Mesothelial cell of epicardium (in vitro differentiated cells): ENCODE measurements at places on chromosomes 1 and 21. TPM values are rescaled to one million over a fixed set of nuclear protein-coding genes. Genes with fewer than 3 reads are reported as not detected.

Gene RNF186
- total RNA-seq: not detected in 3 replicates

Gene CHD1L
- total RNA-seq: 66.5 to 67.5 TPM (median 67.4 TPM) in 3 replicates

Gene DNM3
- total RNA-seq: 4.7 to 5.0 TPM (median 4.9 TPM) in 3 replicates

DNA sequence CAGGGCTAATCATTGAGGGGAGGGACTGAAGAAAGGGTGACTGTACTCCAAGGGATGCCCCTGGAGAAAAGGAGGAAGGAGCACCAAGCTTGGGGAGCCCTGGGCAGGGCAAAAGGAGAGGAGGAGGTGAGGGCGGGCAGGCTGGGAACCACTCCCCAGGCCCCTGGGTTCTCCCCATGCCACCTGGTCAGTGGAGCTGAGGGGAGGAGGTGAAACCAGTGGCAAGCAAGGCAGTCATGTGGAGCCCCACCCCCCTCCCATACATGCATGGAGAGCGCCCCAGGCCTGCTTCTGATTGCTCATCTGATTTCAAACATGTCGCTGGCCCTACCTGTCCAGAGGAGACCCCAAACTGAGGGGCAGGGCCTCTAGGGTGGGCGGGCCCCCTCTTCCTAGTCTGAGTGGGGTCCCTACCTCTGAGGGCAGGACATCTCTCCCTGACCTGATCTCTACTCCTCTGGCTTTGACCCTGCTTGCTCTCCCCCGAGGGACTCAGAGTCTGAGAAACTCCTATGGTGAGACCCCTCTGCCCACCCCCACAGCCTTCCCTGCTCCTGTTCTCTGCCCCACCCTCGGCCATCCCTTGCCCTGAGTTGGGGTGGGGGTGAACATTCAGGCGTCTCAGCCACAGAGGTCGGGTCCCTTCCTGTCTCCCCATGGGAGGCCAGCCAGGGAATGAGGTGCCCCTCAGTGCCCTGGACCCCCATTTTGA, 18.6 kb downstream of the INSRR start:
- no peak for DNase-seq
- H3K27me3 ChIP-seq: peaks cover 89% of the 10 kb centered on the region
- H3K4me3 ChIP-seq: no peak overlapping the region
- H3K27ac ChIP-seq: no peak overlapping the region
- H3K4me1 ChIP-seq: peaks cover 13% of the 10 kb centered on the region
- H3K36me3 ChIP-seq: no peaks in the 10 kb centered on the region

Gene KRTAP21-2
- total RNA-seq: not detected in 3 replicates

DNA sequence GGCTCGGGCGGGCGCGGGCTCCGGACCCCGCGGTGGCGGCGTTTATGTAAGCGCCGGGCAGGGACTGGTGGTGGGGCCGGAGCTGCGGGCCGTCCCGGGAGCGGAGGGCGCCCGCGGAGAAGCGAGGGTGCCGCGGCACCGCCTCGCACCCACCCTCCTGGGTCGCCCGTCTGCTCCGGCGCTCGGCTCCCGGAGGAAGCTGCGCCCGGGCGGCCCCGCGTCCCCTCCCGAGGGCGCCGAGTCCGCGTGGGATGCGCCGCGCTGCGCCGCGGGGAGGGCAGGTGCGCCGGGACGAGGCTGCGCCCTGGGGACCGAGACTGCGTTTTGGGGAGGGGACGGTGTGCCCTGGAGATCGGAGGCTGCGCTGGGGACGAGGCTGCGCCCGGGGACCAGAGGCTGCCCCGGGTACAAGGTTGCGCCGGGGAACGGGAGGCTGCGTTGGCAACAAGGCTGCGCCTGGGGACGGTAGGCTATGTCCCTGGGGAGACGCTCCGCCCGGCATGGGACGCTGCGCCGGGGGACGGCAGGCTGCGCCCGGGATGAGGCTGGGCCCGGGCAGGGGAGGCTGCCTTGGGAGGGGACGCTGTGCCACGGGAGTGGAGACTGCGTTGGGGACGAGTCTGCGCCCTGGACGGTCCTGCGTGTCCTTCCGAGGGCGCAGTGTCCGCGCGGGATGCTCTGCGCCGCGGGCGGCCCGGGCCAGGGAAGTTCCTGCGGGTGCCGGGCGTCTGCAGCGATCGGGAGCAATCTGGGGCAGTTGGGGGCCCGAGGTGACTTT, 627 bp downstream of the ADARB1 start:
- H3K36me3 ChIP-seq: no peaks in the 10 kb centered on the region
- H3K27ac ChIP-seq: no peak overlapping the region
- H3K4me1 ChIP-seq: peaks cover 31% of the 10 kb centered on the region
- peak overlapping the region; percentile 75 for H3K4me3 ChIP-seq
- no peaks in the 10 kb centered on the region for H3K27me3 ChIP-seq
- DNase-seq: peak; percentile 61

DNA sequence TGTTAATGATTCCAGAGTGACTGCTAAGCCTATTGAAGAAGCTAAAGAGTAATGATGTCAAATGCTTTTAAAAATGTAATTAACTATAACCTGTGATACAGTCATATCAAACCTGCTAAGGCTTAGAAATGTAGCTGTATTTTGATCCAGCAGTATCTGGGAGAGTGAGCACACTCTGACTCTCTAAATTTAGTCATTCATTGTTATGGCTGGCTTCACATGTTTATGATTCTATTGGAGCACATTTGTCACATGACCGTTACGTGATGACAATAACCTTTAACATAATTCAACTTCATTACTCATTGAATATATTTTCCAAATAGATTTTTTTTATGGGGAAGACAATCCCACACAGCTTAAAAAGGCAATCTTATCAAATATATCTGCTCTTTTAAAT, 587.1 kb downstream of the LMO4 start:
- H3K36me3 ChIP-seq: peaks cover 17% of the 10 kb centered on the region
- no peak overlapping the region for H3K4me3 ChIP-seq
- no peak overlapping the region for H3K27ac ChIP-seq
- no peaks in the 10 kb centered on the region for H3K27me3 ChIP-seq
- no peaks in the 10 kb centered on the region for H3K4me1 ChIP-seq
- DNase-seq: no peak

- H3K27ac ChIP-seq: no peak overlapping the region
- H3K4me3 ChIP-seq: no peak overlapping the region
- no peaks in the 10 kb centered on the region for H3K36me3 ChIP-seq
- H3K4me1 ChIP-seq: peaks cover 16% of the 10 kb centered on the region
These were observed 29.0 kb upstream of the NTPCR start for GRCh38 chr1:232921381-232921780.

Gene BCL2L15
- 0.27 to 1.1 TPM (median 0.55 TPM) in 3 replicates for total RNA-seq

Gene PIGR
- total RNA-seq: not detected in 3 replicates

DNA sequence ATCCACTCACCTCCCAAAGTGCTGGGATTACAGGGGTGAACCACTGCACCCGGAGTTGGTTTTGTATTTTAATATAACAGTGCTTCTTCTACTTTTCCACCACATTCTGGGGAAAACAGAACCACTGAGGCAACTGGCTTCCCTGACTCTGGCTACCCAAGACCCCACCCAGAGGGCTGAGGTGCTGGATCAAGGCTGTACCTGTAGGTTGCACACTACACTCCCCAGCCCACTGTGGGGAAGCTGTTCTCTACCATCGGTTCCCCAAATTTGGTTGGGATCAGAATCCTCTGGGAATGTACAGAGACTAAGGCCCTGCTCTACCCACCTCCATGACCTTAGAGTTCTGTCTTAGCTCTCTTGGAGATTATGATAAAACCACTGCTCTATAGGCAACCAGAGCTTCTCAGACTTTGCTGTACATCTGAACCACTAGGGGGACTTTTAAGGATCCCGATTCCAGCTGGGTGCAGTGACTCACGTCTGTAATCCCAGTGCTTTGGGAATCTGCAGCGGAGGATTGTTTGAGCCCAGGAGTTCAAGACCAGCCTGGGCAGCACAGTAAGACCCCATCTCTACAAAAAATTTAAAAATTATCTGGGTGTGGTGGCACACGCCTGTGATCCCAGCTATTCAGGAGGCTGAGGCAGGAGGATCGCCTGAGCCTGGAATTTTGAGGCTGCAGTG, 51.6 kb downstream of the GNG4 start:
- no peak overlapping the region for H3K4me3 ChIP-seq
- no peaks in the 10 kb centered on the region for H3K36me3 ChIP-seq
- H3K27me3 ChIP-seq: no peaks in the 10 kb centered on the region
- no peaks in the 10 kb centered on the region for H3K4me1 ChIP-seq
- DNase-seq: no peak

DNA sequence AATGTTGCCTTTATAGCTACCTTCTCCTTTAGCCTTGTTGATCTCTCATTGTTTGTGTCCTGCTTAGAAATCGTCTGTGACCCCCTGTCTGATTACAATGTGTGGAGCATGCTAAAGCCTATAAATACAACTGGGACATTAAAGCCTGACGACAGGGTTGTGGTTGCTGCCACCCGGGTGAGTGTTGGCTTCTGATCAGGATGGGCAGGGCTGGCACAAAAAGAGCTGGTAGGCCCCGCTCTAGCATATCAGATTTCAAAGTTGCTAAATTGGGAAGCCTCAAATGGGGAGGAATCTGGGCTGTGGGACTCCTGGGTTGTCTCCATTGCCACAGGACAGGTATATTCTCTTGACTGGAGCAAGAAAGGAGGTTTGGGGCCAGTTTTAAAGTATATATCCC, 8.4 kb downstream of the NCSTN start:
- H3K4me3 ChIP-seq: no peak overlapping the region
- no peak overlapping the region for H3K27ac ChIP-seq
- peaks cover 39% of the 10 kb centered on the region for H3K36me3 ChIP-seq
- no peak for DNase-seq
- no peaks in the 10 kb centered on the region for H3K4me1 ChIP-seq

GRCh38 chr1:1181938-1182410, 8.3 kb downstream of the TTLL10 start:
- H3K4me3 ChIP-seq: no peak overlapping the region
- no peak overlapping the region for H3K27ac ChIP-seq
- H3K27me3 ChIP-seq: peaks cover 11% of the 10 kb centered on the region
- no peak for DNase-seq
- H3K36me3 ChIP-seq: no peaks in the 10 kb centered on the region

DNA sequence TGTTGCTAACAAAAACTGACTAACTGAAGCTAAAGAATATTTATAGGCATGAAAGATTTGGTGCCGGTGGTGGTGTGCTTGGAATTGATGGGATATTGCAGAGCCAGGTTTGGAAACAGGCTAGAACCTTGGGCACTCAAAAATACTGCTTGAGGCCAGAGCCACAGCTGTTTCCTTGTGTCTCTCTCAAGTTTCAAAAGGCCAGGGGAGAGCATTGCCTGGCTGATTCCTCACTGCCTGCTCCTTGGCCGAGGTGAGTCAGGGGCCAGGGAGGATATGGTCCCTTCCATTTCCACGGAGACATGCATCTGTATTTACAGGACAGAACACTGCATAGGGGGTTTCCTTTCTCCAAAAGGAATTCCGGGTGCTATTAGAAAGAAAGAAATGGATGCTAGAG, 36.1 kb upstream of the IVNS1ABP start:
- peaks cover 37% of the 10 kb centered on the region for H3K4me1 ChIP-seq
- H3K4me3 ChIP-seq: no peak overlapping the region
- DNase-seq: no peak

DNA sequence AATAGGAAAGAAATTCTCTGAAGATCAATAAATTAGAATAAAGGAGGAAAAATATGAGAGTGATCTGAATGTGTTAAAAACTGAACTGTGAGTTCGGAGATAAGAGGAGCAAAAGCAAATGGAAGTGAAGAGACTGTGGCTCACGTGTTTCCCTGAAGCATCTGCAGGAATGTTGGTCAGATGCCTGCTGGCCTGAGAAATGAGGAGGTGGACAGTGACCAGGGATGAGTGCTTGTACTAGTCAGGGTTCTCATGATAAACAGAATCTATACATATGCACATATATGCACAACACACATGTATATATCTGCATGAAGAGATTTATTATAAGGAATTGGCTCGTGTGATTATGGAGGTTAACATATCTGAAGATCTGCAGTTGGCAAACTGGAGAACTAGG, 103.4 kb upstream of the TIAM1 start:
- no peak for DNase-seq
- H3K27me3 ChIP-seq: no peaks in the 10 kb centered on the region
- H3K36me3 ChIP-seq: peaks cover 15% of the 10 kb centered on the region
- no peak overlapping the region for H3K4me3 ChIP-seq
- no peak overlapping the region for H3K27ac ChIP-seq

DNA sequence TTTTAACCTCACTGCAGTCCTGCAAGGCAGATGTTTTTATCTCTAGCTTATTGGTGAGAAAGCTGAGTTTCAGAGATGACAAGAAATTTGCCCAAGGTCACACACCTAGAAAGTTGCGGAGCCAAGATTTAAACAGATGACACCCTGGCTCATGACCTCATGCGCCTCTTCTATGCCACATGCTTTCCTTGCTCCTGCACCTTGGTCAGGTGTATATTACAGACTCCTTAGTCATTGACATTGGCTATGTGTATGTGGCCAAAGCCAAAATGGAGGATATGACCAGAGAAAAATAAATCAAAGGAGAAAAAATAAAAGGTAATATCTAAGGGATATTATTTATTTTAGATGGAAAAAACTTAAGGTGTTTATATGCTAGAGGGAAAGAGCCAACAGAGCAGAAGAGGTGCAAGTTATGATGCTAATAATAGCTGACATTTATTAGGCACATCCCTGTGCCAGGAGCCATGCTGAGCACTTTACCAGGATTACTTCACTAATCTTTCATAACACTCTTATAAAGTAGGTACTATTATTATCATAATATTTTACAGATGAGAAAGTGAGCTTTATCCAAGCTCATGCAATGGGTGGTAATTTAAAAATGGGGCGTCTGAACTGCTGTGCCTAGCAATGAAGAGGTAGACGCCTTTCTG, 13.8 kb upstream of the MYOC start:
- no peaks in the 10 kb centered on the region for H3K36me3 ChIP-seq
- no peaks in the 10 kb centered on the region for H3K27me3 ChIP-seq
- H3K4me3 ChIP-seq: no peak overlapping the region
- no peak for DNase-seq
- H3K4me1 ChIP-seq: peaks cover 20% of the 10 kb centered on the region

DNA sequence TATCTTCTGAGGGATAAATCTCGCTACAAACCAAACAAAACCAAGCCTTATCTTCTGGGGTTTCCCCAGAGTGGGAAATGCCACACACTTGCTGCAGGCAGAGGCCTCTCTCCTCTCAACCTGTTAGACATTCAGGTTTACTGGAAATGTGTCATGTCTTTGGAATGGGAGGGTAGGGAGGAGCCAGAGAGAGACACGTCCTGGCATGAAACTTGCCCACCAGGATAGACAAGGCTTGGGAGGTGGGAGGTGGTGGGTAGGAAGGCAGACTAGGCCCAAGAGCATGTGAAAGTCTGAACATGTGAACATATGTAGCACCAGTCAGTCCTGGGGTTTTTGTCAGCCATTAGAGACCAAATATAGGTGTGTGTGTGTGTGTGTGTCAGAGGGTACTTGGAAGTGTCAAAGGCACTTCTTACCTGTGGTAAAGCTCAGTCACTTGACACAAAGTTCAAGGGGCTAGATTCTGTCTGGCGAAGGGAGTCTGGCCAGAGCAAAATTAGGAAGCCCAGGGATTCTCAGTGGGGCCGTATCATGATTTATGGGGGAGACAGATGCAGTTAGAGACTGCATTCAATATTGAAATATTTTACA, 32.4 kb upstream of the PIGC start:
- H3K27ac ChIP-seq: peak overlapping the region; percentile 96
- peak; percentile 50 for DNase-seq
- no peaks in the 10 kb centered on the region for H3K27me3 ChIP-seq
- no peak overlapping the region for H3K4me3 ChIP-seq
- peaks cover 74% of the 10 kb centered on the region for H3K4me1 ChIP-seq

Gene CAMK2N1
- total RNA-seq: 25.9 to 29.1 TPM (median 28.5 TPM) in 3 replicates
